ENCODE measurements at places on chromosomes 3 and 15.

DNA sequence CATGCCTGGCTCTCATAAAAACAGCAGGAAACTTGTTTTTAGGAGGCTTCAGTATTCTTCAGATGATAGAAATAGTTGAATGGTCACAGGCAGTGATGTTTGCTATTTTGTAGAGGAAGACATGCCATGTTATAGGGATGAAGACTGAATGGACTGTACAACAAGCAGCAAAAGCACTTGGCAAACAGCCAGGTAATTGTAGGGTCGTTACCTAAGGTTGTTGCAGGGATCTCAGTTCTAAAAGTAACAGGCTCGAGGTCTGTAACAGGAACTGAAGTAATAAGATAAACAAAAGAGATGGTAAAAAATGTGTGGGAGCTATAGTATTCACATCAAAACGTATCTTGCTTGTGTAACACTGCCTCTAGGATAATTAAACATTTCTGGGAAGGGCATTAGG, 116.3 kb downstream of the TFG start:
- no peak for DNase-seq

DNA sequence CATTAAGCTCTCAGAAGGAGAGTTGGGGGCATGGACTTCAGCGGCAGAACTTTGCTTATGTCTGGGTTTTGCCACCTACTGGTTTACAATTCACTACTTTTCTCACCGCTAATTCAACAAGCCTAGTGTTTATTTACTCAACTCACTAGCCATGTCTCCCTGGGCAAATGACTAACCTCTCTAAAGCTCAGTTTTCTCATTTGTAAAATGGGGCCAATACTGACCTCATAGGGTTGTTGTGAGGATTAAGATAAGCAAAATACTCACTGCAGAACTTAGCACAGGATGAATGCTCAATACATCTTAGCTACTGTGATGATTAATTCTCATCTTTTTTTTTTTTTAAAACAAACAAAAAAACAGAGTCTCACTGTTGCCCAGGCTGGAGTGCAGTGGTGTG, 106.3 kb downstream of the CADPS start:
- no peak for DNase-seq

- no peak for DNase-seq
Observed at GRCh38 chr15:41233367-41233771, 2.3 kb downstream of the CHP1 start.

DNA sequence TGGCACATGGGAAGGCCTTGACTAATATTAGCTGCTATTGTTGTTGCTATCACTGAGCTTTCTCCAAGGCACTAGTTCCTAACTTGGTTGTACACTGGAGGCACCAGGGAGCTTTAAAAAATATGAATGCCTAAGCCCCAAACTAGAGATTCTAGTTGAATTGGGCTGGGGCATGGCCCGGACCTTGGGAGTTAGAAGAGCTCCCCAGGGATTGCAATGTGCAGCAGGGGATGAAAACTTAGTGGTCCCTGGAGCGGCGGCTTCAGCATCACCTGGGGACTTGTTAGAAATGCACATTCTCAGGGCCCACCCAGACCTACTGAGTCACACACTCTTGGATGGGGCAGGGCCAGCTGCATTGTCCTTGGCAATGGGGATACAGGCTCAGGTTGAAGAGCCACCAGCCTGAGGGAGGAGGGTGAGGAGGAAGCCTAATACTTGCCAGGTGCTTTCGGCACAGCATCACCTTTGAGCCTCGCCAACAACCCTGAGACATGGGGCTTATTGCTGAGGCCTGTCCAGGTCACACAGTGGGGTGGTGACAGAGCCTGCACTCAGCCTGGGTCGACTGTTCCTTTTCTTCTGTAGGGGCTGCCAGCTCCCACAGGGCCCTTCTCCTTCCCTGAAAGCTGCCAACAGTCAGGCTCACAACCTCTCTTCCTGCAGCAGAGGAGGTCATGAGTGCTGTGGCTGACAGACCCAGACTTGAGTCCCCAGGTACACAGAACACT, 84.5 kb downstream of the ATP2B2 start:
- DNase-seq, result no peak

DNA sequence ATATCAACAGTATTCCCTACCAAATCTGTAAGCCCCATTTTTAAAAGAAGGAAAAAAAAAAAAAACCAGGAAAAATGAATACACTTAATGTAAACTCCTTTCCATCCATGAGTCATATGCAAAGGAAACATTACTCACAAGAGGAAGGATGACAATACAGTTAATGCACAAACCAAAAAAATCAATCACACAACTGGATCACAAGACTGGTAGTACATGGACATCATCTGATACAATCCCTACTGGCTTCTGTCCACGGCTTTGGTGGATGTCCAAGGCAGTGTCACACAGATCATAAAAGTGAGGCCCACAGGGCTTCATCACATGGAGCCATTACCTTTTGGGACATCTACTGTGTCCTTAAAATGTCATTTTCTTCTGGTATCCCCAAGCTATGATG, 44.0 kb downstream of the SUCLG2 start:
- DNase-seq, result no peak

DNA sequence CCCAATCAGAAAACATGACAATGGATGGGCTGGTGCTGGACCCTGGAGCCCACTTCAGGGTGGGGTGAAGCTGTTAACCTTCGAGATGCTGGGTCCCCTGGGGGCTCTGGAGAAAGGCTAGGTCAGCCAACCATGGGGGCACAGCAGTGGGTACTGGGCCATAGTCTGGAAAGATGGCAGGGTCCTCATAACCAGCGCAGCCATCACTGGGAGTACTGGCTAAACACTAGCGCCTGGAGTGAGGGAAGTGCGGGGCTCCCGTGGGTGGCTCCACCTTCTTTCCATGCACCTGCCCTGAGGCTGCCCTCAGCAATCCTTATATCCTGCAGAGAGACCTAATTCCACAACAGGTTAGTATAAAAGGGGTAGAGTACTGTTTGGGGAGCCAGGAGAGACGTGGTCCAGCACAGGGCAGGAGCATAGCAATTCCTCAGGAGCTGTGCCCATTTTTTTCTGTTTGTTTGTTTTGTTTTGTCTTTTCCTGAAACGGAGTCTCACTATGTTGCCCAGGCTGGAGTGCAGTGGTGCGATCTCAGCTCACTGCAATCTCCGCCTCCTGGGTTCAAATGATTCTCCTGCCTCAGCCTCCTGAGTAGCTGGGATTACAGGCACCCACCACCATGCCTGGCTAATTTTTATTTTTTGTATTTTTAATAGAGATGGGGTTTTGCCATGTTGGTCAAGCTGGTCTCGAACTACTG, 122.6 kb upstream of the MEF2A start:
- no peak for DNase-seq

GRCh38 chr3:192879346-192880031, 38.2 kb downstream of the MB21D2 start:
- DNase-seq, result no peak

GRCh38 chr3:61868499-61868898, 307.1 kb downstream of the PTPRG start:
- DNase-seq, result no peak

DNA sequence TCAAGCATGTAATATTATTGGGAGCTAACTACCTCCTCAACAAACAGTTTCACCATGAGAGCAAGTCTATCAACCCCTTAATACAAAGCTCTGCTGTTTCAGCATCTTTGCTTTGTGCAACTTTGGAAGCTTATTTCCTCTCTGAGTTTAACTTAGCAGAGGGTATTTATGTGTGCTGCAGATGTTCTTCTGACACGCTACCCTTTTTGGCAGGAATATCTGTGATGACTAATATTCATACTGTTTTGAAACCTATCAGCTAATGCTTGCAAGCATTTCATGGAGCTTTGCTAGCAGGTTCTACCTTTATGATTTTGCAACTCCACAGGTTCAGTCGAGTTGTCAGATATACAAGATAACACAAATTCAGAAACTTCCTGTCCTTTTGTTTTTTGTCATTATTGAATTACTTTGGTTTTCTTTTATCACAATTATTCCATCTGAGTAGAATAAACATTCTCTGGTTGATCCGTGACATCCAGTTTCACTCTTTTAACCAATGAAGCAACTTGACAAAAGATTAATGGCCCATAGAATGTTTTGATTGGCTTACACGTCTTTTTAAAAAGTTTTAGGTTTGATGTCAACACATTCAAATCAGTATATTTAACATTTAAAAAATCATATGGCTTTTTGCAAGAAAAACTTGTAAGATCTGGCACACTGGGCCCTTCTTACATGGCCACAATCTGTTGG, 1.7 kb upstream of the SLC9A9 start:
- DNase-seq, result no peak

GRCh38 chr3:14598143-14598569, 53.4 kb upstream of the CCDC174 start:
- DNase-seq, result peak; percentile 27

DNA sequence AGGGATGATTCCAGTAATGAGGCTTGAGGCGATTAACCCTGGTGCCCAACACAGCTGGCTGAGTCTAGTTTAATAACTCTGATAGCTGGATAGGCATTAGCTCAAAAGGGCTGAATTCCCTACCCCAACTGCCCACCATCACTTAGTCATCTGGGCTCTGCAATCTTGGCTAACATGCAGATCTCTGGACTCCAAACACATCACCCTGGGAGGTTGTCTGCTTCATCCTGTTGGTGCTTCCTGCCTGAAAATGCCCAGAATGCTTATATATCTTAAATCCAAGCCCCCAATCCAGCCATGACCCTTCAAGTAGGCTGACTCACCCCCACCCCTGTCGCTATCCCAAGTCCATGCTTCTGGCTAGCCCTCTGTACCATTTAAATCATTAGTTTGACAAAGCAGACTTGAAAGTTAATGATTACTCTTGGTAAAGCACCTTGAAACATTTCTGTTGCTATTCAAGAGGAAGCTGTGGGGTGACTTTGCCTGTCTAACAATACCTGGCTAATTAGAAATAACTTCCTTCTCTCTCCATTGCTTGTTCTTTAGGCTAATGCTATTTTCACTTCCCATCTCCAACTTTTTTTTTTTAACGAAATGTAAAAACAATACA, 107.0 kb upstream of the RORA start:
- no peak for DNase-seq

GRCh38 chr15:87591582-87591981, 665.0 kb downstream of the NTRK3 start:
- no peak for DNase-seq

- DNase-seq, result no peak
Observed at GRCh38 chr3:169512991-169513390, 150.5 kb downstream of the MECOM start.

DNA sequence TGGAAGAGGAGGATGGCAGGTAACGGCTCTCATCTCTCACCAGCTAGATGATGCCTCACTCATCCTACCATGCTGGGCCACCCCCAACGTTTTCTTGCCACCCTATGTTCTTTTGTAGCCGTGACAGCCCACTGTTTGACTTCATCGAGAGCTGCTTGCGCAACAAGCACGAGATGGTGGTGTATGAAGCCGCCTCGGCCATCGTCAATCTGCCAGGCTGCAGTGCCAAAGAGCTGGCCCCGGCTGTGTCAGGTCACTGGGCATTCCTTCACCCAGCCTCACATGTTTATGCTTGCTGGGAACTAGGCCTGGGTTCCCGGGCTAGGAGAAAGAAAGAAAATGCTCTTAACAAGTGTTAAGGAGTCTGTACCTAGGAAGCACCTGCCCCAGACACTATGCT, 8.2 kb downstream of the COPG1 start:
- no peak for DNase-seq

DNA sequence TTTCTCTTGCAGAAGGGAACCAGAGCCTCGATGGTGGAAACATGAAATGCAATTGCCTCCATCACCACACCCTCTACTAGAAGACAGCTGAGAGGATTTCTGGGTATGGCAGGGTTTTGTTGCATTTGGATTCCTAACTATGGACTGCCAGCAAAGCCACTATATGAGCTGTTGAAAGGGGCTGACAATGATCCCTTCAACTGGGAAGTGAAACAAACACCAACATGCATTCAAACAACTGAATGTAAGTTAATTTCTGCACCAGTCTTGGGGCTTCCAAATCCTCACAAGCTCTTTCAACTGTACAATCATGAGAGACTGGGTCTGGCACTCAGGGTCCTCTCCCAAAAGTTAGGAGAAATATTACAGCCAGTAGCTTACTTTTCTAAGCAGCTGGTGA, 116.7 kb upstream of the PLCL2 start:
- DNase-seq, result no peak

DNA sequence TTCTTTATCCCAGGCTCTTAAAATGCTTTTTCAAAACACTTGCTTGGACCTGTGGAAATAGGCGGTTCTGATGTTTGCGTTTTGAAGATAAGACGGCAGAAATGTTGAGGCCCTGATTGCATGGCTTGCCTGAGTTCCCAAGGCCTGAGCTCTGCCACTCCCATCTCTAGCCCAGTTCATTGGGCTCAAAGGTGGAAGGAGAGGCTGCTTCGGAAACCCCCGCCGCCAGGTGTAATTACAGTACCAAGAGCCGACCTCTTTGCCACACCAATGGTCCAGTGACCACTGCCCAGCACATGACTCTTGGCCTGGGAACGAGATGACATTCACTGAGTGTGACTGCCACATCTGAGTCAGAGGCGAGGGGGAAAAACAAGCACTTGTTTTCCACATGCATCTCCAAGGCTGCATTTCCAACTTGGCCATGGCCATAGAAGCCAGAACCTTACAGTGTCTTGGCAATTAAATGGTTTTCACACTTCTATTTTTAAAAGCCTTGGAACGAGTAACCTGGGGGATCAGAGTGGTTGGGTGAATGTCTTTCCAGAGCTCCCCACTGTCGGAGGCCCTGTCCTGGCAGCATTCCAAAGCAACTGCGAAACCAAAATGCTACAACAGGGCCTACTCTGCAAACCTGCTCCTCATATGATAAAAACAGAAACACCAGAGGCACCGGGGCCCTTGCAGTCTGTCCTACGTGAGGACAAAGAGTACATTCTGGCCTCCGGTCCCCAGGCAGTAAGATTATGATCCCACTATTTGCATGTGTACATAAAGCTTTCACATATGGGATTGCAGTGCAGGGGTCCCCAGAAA, 63.8 kb upstream of the CGNL1 start:
- no peak for DNase-seq

- no peak for DNase-seq
Observed at GRCh38 chr3:16868513-16868912, 16.2 kb upstream of the PLCL2 start.

- DNase-seq, result no peak
Observed at GRCh38 chr15:88535607-88536313, 10.7 kb downstream of the DET1 start.

- DNase-seq, result no peak
Observed at GRCh38 chr3:15681668-15682067, 80.1 kb downstream of the BTD start.

GRCh38 chr3:71125738-71126137, 457.8 kb downstream of the FOXP1 start:
- DNase-seq, result no peak

DNA sequence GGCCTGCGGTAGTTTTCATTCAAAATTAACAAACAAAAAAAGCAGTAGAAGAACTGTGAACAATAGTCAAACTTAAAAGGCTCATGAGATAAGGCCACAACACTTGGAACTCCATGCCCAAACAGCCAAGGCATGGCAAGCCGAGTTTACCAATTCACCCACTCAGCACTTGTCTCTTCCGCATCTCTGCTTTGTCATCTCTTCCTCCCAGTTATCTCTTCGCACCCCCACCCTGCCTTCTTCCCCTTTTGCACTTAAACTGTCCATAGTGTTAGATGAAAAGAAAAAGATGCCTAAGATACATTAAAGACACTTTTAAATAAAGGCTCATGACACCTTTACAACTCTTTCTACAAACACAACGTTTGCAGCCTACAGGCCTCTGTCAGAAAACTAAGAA, 11.1 kb downstream of the TLE3 start:
- no peak for DNase-seq

- no peak for DNase-seq
Observed at GRCh38 chr3:29771602-29772001, 490.7 kb downstream of the RBMS3 start.

GRCh38 chr3:191290311-191291025, 38.7 kb upstream of the CCDC50 start:
- no peak for DNase-seq

- DNase-seq, result no peak
Observed at GRCh38 chr3:112143251-112143650, 10.2 kb upstream of the GCSAM start.

All from stimulated activated CD4-positive, alpha-beta T cell treated with anti-CD3 and anti-CD28 coated beads, Interleukin-12 subunit alpha, Interleukin-12 subunit beta, amount 100 ng/mL, for 48 hours (primary cell).